ENCODE measurements at places on chromosomes 2 and 18. TPM values are rescaled to one million over a fixed set of nuclear protein-coding genes. Genes with fewer than 3 reads are reported as not detected.

LDLRAD4 gene
- 19.1 TPM for total RNA-seq

DNAH6 gene
- 0.45 TPM for total RNA-seq

TUBB8B gene
- total RNA-seq = not detected

SLC14A1 gene
- total RNA-seq = 1.5 TPM

BAZ2B gene
- total RNA-seq = 9.8 TPM

CWC22 gene
- 19.9 TPM for total RNA-seq

NAPG gene
- total RNA-seq = 36.9 TPM

KCNJ3 gene
- not detected for total RNA-seq

SRD5A2 gene
- total RNA-seq = not detected

ARHGEF4 gene
- 0.25 TPM for total RNA-seq

CPO gene
- total RNA-seq = not detected

ACADL gene
- not detected for total RNA-seq

MYOM1 gene
- 2.4 TPM for total RNA-seq

ANKRD30BL gene
- not detected for total RNA-seq

MTCL1 gene
- 1.1 TPM for total RNA-seq

SYT4 gene
- total RNA-seq = not detected

M1AP gene
- total RNA-seq = not detected

IMPACT gene
- total RNA-seq = 6.9 TPM

ANTXR1 gene
- total RNA-seq = not detected

CAD gene
- total RNA-seq = 39.7 TPM

RIT2 gene
- total RNA-seq = not detected

ALK gene
- total RNA-seq = not detected

G6PC2 gene
- total RNA-seq = not detected

NT5DC4 gene
- not detected for total RNA-seq

ITGA4 gene
- 252 TPM for total RNA-seq

UGT1A8 gene
- not detected for total RNA-seq

PROKR1 gene
- not detected for total RNA-seq

TUBA4B gene
- total RNA-seq = not detected

TMEFF2 gene
- total RNA-seq = not detected

MOGAT1 gene
- total RNA-seq = not detected

RNMT gene
- 45.3 TPM for total RNA-seq

INO80D gene
- total RNA-seq = 25.4 TPM

COL4A3 gene
- not detected for total RNA-seq

FIGN gene
- total RNA-seq = not detected

TMEM37 gene
- total RNA-seq = not detected

MSTN gene
- total RNA-seq = not detected

SP140 gene
- total RNA-seq = 137 TPM

LYG2 gene
- not detected for total RNA-seq

SP5 gene
- not detected for total RNA-seq

PRSS56 gene
- not detected for total RNA-seq

CLASP1 gene
- total RNA-seq = 64.6 TPM

BOK gene
- 0.08 TPM for total RNA-seq

GALR1 gene
- total RNA-seq = not detected

SERPINB4 gene
- not detected for total RNA-seq

SPATA3 gene
- total RNA-seq = 0.35 TPM

LAMA3 gene
- total RNA-seq = 0.05 TPM

DLX2 gene
- not detected for total RNA-seq

C2orf81 gene
- total RNA-seq = 1.6 TPM

TDRD15 gene
- 0.05 TPM for total RNA-seq

ATP6V1C2 gene
- not detected for total RNA-seq

MRPL33 gene
- 58.4 TPM for total RNA-seq

CLK1 gene
- total RNA-seq = 164 TPM

ZDBF2 gene
- total RNA-seq = 13.2 TPM
